ENCODE measurements at places on chromosomes 13 and 19.
A peak's percentile ranks its signal among the peaks of the same experiment; 100 is the strongest.

GRCh38 chr19:16106121-16106520 is 5.6 kb upstream of the RAB8A start:
- no peak for DNase-seq

- DNase-seq, result no peak
Observed at GRCh38 chr13:50758796-50759195, 84.7 kb downstream of the DLEU7 start.

DNA sequence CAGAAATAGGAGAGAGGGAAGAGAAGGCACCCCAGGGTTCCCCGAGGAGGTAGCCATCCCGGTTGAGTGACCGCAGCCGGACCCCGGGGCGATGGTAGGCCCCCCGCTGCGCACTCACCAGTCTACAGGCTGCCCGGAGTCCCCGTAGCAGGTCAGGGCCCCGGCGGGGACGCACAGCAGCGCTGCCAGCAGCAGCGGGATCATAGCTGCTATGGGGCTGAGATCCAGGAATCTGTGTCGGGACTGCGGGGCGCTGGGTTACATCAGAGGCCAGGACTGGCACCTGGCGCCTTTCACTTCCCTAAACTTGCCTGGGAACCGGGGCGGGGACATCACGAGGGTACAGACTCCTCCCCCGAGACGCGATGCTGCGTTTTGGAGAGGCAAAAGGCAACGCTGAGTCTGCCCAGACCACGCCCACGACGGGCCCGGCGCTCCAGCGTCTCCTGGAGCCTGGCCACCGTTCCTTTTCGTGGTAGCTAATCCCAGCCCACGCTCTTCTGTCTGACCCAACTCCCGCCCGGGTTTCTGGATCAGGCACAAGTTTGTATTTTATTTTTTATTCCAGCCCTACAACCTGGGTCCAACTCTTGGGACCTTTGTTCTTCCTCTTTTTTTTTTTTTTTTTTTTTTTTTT is at the start of gene DNASE2:
TSS of gene DNASE2 (minus strand) at position 278 of the 637 bp plus-strand sequence. CDS start at position 204, 74 bp downstream.
- DNase-seq, result peak; percentile 71

- DNase-seq, result peak; percentile 39
Observed at GRCh38 chr13:21670006-21670882, 629 bp upstream of the FGF9 start.

GRCh38 chr19:42202290-42202880 is 15.1 kb downstream of the DEDD2 start:
- DNase-seq, result no peak

GRCh38 chr19:49988433-49988832 is 27.5 kb upstream of the SIGLEC11 start:
- DNase-seq, result no peak

GRCh38 chr19:30497034-30497433 is 124.8 kb downstream of the ZNF536 start:
- DNase-seq, result no peak

DNA sequence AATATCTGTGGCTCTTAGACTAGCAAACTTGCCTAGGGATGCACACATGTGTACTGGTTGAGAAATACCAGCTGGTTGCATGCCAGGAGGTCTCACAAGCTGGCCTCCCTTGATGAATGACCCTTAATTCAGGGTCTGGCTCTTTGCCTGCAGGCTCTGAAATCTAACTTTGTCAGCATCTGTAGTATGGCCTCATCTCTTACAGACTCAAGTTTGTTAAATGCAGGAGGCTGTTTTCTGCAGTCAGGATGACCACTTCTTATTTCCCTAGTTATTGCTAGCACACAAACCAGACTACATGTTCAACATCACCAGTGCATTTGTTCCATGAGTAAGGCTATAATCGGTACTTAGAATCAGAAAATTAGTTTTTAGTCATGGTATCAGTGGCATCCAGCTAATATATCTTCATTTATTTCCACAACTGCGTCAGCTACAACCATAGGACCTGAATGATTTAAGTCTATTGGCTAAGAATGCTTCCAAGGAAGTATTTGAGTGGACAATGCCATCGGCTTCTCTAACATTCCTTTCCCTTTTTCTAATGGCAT is 23.3 kb upstream of the POSTN start:
- no peak for DNase-seq

GRCh38 chr19:6753178-6754031 is 13.8 kb downstream of the SH2D3A start:
- no peak for DNase-seq

DNA sequence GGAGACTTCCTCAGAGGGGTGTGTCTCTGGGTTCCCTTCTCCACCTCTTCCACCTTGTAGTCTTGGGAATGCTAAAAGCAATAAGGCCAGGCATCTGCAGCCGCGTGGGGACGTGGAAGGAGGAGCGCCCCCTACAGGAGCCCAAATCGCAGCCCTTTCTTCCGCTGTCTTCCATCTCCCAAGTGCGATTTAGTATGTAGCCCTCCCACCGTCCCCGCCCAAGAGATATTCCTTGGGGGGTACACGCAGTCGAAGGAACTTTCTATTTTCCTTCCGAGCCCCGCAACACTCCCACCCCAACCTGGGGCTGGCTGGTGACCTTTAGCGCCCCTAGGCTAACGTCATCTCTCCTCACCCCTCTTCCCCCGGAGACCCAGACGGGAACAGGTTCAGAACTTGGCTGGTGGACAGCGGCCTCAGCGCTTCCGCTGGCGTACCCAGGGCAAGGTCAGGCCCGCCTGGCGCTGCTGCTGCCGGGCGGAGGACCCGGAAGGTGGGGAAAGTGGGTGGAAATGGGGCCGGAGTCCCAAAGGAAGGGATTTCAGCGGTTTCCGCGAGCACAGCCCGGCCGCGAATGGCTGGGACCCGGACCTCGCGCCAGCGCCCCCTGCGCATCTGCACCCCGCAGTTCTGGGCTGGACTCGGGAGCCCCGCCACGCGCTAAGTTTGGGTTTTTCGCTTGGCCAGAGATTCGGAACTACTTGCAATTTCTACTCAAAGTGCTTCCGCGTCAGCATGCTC is 2.1 kb upstream of the PCDH8 start:
- no peak for DNase-seq

DNA sequence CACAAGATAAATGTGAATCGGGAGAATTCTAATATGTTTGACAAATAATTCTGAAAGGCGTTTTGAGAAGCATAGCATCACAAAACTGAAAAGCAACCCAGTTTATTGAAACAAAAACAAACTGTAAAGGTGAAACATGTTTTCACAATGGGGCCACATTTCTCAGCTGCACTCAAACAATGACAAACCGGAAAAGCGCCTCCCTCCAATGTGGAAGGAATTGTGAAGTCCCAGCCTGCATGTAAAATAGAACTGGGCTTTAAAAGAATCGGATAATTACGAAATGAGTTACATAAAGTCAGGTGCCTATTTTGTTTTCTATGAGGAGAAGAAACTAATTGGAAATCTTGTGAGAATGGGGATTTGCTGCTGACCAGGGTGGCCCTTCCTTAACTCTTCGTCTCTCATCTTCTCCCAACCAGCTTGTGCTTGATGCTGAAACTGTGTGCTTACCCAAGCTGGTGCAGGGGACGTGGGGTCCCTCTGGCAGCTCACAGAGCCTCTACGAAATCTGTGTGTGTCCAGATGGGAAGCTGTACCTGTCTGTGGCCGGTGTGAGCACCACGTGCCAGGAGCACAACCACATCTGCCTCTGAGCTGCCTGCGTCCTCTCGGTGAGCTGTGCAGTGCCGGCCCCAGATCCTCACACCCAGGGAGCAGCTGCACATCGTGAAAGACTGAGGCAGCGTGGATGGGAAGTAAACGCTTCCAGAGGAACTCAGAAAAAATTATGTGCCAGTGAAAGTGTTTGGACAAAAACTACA is 109.4 kb downstream of the SACS start:
- no peak for DNase-seq

- no peak for DNase-seq
Observed at GRCh38 chr19:738509-739128, 12.3 kb upstream of the MISP start.

GRCh38 chr19:493391-494170 is 2.7 kb upstream of the MADCAM1 start:
- DNase-seq, result no peak

- no peak for DNase-seq
Observed at GRCh38 chr19:28882818-28883217, 330.1 kb downstream of the UQCRFS1 start.

- DNase-seq, result no peak
Observed at GRCh38 chr13:32282096-32282711, 33.0 kb downstream of the ZAR1L start.

DNA sequence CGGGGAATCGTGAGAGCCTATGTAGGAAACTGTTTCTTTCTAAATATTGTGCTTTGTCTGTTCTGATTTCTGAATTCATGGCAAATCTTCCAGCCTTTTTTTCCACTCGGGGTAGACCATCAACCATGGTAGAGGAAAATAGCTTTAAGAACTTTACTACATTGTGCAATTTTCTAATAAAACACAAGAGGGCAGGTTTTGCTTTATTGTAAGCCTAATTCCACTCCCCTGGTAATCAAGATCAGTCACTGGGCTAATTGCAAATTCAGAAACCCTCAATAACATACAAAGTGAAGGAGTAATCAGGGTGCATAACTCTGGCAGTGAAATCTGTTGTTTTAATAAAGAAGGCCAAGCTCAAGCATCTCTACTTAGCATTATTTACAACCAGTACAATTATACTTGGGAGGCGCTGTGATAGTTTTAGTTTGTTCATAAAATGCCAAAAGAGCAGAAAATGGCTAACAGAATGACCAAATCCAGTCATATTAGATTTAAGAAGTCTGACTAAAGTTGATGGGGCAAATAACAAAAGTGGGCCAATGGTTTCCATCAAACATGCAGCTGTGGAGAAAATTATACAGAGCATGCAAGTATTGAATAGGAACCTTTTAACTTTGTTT is 43.8 kb downstream of the DCT start:
- DNase-seq, result no peak

DNA sequence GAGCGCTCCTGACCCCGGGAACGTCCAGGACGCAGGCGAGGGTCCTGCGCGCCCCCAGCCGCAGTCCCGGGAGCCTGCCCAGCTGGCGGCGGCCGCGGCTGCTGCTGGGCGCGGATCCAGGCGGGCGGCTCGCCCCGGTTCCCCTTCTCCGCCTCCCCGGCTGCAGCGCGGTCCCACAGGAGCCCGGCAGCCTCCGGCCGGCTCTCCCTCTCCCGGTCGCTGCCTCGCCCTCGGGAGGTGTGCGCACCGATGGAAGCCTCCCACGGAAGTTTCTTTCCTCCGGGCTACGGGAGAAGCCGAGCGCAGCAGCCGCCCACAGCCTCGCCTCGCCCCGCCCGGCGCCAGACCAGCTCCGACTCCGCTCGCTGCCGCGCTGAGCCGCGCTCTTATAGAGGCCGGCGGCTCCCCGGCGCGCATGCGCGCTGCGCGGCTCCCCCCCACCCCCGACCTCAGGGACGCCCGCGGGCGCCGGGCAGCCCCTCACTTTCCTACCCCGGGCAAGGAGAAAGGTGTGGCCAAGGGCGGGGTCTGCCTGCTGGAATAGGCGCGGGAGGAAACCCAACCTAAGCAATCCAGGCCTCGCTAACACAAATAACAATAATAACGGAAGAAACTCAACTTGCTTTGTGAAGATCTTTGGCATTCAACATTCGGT is at the start of gene SHISA2:
TSS of gene SHISA2 (minus strand) at position 360 of the 655 bp plus-strand sequence. CDS start 1,041 bp downstream, outside the sequence.
- DNase-seq, result peak; percentile 27

GRCh38 chr13:100178309-100178708 is 89.4 kb downstream of the PCCA start:
- no peak for DNase-seq

DNA sequence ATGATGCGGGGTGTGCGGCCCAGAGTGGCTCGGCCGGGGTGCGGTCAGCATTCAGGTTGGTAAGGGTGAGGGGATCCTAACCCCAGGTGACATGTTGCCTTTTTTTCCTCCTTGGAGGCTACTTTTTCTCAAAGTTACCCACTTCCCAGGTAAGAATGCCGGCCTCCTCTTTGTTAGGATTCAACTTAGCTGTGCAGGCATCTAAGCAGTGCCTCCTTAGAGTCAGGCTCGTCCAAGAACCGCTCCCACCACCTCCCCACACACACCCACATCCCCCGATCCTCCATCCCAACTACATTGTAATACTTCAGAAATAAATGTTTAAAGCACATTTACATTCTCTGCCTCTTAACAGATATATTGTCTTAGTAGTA is 733 bp upstream of the ENOX1 start:
- no peak for DNase-seq

DNA sequence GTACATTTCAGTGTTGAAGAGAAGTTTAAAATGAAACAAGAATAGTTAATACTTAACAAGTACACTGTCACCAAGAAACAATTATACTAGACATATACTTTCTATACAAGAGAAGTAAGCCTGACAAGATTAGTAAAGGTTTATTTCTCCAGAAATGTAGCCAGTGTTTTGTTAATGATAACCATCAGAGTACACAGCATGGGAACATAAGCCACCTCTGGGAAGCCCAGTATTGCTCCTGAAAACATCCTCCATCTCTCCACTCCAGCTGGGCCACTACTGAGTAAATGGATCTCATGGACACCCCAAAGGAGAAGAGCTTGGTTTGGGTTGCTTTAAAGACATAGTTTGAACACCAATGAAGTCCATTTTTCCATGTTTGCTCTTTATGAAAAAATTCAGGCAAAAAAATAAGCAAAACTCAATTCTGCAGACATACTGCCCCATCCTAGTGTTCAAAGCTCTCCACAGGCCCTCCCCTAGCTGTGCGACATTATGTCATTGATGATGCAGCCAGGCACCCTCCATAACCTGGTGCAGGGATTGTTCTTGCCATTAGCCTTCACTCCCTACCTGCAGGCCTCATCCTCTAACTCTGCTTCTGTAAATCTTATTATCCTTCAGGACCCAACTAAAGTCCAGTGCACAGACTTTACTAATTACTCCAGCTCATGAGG is 61.9 kb downstream of the LHFPL6 start:
- no peak for DNase-seq

GRCh38 chr13:22107549-22107948 is 436.7 kb downstream of the FGF9 start:
- no peak for DNase-seq

DNA sequence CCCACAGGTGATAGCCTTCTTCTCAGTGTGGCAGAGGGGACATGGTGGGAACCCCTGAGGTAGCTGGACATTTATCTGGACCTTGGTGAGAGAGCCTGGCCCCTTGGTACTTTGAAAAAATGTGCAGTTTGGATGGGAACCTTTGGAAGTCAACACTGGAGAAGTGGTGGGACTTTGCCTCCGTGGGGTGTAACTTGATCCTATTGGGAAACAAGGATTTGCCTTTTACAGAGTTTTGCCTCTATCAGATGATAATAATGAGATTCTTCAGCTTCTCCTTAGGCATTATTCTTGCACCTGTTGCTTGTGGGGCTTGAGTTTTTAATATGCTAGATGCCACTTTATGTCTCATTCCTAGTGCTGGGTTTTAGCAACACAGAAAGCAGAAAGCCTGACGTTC is 99.0 kb downstream of the ERCC5 start:
- no peak for DNase-seq

DNA sequence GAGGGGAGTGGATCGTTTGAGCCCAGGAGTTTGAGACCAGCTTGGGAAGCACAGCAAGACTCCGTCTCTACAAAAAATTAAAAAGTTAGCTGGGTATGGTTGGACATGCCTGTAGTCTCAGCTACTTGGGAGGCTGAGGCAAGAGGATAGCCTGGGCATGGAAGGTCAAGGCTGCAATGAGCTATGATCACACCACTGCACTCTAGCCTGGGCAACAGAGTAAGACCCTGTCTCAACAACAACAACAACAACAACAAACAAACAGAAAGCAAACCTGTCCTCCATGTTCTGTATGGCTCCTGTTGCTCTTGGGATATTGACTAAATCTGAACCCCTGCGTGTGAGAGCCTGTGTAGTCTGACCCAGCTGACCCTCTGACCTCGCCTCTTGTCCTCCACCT is 14.9 kb downstream of the CEBPA start:
- no peak for DNase-seq

GRCh38 chr13:44575741-44576350 is at the start of gene TSC22D1:
Gene TSC22D1 (minus strand): TSS chr13:44576330. CDS start chr13:44576074, 256 bp downstream.
- peak; percentile 56 for DNase-seq

GRCh38 chr19:3274942-3275582 is 50.6 kb downstream of the CELF5 start:
- no peak for DNase-seq

- no peak for DNase-seq
Observed at GRCh38 chr19:4361152-4362046, 18.0 kb downstream of the MPND start.

All from activated CD8-positive, alpha-beta memory T cell treated with anti-CD3 and anti-CD28 coated beads for 4 hours (primary cell).